ENCODE measurements at places on chromosomes 12 and 14.

DNA sequence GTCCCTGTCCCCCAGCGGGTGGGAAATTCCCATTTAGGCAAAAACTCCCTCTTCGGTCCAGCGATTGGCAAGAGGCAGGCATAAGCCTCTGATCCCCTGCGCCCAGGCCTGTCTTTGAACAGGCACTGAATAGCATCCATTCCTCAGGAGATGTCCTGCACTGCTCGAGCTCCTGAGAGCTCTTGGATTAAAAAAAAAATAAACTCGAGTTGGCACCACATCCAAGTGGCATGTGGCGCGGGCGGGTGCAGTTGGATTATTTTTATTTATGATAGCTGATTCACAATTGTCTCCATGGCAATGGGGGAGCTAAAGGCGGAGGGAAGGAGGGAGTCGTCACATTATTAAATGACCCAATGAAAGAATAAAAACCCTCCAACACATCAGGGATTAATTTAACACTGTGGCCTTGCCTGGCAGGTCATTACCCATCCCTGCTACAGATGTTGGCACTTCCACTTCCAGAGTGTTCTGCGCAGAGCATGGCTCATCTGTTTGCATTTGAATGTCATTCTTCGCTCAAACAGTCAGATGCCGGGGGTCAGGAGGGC lies 207.2 kb downstream of the AACS start:
- DNase-seq = no peak

GRCh38 chr14:68671909-68672308 lies 121.0 kb downstream of the ZFP36L1 start:
- no peak for DNase-seq

DNA sequence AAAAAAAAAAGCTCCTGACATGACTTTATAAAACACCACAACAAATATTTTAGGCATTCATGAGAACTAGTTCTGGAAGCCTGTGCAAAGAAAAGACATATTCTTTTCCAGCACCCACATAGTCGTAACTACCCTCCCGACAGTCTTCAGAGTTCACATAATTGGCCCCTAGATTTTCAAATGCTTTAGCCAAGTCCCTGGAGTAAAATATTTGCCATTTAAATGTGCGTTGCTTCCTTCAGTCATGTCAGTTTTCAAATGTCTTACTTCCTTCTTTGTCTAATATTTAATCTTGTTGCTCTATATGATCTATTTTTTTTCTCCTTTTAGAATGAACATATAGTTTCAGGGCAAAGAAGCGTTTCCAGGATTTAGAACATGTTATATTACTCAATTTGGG lies 66.8 kb upstream of the KRAS start:
- no peak for DNase-seq

DNA sequence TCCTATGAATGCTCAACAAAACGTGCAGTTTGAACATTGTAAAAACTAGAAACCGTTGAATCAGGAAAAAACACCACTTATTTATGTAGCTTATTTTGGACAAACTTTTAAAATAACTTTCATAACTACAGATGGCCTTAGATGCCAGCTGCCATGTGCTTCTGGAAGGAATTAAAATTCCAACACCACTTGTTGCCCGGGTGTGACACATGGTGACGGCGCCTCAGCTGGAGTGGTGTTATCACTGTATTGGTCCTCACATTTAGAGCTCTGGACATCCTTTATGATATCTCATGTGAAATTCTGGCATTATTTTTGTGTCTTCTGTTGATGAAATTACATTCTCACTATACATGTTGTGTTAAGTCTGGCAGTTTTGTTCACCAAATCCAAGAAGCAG lies 211.0 kb downstream of the IPO8 start:
- DNase-seq = no peak

- DNase-seq = no peak
These were observed 150.8 kb downstream of the TTC7B start for GRCh38 chr14:90665321-90666000.

- DNase-seq = no peak
These were observed 61.9 kb upstream of the PARP11 start for GRCh38 chr12:3935078-3935477.

GRCh38 chr14:76421662-76422061 lies 45.7 kb downstream of the ESRRB start:
- DNase-seq = no peak

DNA sequence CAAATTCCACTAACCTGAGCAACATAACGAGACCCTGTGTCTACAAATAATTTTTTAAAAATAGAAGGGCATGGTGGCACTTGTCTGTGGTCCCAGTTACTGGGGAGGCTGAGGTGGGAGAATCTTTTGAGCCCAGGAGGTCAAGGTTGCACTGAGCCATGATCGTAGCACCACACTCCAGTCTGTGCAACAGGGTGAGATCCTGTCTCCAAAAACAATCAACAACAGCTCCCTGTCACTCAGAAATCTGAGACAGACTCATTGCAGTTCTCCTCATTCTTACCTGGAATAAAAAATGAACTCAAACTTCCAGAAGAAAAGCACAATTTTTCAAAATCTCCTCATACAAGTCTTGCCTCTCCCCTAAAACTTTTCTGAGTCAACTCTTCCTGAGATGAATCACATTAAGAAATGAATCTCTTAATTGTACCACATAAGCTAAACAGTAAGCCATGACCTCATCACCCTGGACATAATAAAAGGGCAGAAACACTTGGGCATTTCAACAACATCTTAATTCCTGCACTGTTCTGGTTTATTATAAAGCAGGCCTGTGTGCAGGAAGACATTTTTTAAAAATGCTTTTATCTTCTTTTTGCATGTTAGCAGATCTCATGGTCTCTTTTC lies 214.3 kb upstream of the CDKN3 start:
- no peak for DNase-seq

- no peak for DNase-seq
These were observed 204.8 kb downstream of the NUAK1 start for GRCh38 chr12:105933671-105934665.

- DNase-seq = peak; percentile 4
These were observed 154.9 kb downstream of the ASCL4 start for GRCh38 chr12:107929436-107929835.

DNA sequence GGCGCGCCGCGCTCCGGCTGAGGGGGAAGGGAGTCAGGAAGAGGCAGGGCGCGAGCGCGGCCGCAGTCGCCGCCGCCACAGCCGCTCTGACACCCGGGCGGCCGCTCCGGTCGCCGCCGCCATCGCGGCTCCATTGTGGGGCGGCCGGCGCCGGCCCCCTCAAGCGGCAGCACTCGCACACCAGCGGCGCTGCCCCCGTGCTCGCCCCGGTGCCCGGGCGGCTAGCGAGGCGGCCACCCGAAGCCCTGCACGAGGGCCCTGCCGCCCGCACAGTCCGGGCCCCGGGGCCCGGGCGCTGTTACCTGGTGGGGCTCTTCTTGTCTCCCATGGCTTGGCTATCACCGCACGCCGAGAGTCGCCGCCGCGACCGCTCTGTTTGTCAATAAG lies 202 bp downstream of the YAF2 start:
- no peak for DNase-seq

DNA sequence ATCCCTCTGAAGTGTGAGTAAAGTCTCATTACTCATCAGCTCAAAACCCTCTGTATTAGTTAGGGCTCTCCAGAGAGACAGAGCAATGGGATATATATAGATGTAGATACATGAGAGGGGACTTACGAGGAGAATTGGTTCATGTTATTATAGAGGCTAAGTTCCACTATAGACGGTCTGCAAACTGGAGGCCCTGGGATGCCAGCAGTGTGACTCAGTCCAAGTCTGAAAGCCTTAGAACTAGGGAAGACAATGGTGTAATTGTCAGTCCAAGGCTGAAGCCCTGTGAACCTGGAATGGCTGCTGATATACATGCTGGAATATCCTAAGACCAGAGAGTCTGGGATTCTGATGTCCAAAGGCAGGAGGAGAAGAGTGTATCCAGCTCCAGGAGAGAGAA lies 57.3 kb upstream of the CEP83 start:
- no peak for DNase-seq

DNA sequence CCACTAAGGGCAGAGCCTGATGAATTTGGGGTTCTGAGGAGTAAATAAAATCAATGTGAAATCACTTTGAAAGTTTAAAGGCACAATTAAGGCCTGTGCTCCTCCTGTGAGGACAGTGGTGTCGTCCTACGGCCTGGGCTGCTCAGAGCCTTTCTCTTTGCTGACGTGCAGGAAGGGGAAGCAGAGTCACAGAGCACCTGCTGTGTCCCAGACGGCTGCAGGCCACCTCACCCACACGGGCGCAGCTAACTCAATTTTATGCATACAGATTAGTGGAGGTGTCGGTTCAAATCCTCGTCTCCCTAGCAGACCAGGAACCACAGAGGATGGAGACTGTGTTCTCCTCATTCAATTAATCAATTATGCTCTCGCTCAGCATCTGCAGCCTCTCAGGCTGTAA lies 11.4 kb upstream of the DLK1 start:
- no peak for DNase-seq

GRCh38 chr12:48069241-48069640 lies 36.6 kb downstream of the SENP1 start:
- DNase-seq = no peak

Measured in midbrain (tissue), 1 donor.